ENCODE measurements at places on chromosomes 3 and 15.

DNA sequence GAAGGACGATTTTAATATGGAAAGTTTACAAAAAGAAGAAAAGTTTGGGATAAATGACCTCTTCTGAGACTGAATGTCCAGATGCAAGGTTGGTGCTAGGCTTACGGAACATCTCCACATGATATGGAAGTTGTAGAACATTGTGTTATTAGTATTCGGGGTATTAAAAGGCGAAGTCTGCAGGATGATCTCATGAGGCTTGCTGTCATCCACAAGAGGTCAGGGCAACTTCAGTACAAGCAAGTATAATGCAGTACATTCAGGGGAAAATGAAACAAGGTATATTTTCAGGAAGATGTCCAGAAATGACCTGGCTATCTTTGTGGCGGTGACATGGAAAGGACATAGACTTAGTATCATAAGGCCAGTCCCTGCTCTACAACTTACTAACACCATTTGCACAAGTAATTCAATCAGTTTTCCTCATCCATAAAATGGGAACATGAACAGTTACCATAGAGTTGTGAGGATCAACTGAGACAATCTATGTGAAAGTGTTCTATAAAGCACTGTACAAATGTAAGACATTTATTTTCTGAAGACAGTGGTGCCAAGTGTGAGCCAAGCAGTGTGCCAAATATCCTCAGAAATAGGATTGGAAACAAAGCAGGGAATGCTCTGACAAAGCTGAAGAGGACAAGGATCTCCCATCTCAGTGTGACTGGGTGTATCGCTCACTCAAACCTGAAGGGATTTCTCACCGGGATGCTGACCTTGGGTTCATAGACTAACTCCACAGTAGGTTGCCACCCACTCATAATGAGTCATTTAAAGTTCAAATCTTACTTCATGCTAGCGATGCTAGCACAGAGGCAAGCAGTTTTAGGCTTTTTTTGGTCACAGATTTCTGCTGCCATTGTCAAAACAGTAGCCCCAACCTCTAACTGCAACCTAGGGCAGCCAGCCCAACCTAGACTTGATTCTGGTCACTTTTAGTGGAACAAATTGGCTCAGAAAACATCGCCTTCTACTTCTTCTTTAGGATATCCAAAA is 118.3 kb downstream of the TIGIT start:
- H3K36me3 ChIP-seq = peaks cover 3% of the 10 kb centered on the region
- H3K27ac ChIP-seq = no peak overlapping the region
- H3K4me3 ChIP-seq = no peak overlapping the region
- H3K4me1 ChIP-seq = peaks cover 14% of the 10 kb centered on the region
- H3K27me3 ChIP-seq = no peaks in the 10 kb centered on the region
- DNase-seq = no peak

GRCh38 chr3:122014741-122015140 is 7.3 kb downstream of the ILDR1 start:
- H3K27ac ChIP-seq = no peak overlapping the region
- peaks cover 12% of the 10 kb centered on the region for H3K27me3 ChIP-seq
- H3K36me3 ChIP-seq = no peaks in the 10 kb centered on the region
- no peak for DNase-seq

GRCh38 chr15:82995938-82996337 is 9.9 kb downstream of the RAMAC start:
- DNase-seq = no peak
- H3K27ac ChIP-seq = no peak overlapping the region
- H3K4me3 ChIP-seq = no peak overlapping the region
- no peaks in the 10 kb centered on the region for H3K27me3 ChIP-seq
- peaks cover 15% of the 10 kb centered on the region for H3K4me1 ChIP-seq
- H3K36me3 ChIP-seq = peaks cover 4% of the 10 kb centered on the region

- peaks cover 65% of the 10 kb centered on the region for H3K27me3 ChIP-seq
- no peak overlapping the region for H3K4me3 ChIP-seq
- no peaks in the 10 kb centered on the region for H3K36me3 ChIP-seq
- H3K4me1 ChIP-seq = no peaks in the 10 kb centered on the region
- no peak for DNase-seq
- no peak overlapping the region for H3K27ac ChIP-seq
Observed at GRCh38 chr15:39510001-39510701, 70.7 kb upstream of the THBS1 start.

DNA sequence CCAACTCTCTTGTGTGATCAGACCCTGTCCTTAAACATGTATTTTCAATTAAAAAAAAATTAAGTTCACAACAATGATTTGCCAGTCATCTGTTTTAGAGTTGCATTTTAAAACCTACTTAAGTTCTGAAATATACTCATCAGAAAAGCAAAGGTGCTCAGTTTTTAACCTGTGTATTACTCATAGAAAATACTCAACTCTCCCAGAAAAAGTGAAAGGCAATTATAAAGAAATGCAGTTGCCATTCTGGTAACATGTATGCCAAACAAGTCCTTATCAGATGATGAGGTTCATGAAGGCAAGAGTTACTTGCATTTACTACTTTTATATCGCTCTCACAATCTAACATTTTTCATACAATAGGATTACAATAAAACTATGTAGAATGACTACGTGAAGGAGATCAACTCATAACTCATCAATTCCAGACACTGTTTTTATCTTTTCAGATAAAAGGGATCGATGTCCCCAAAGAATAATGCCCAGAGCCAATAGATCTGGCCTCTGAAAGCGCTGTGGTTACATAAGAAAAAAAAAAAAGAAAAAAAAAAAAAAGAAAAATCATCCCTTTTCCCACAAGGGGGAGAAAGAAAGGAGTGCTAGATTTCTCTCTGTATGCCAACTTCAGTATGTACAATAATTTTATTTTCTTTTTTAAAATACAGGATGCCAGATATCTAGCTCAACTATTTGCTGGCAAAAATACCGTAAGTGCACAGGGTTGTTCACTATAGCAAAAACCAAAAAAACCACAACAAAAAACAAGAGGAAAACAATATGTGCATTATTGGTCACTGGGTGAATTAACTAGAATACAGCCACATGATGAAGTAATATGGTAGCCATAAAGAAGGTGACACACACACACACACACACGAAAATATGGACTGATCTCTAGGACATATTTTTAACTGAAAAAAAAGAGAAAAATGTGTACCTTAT is 137.4 kb downstream of the NR1I2 start:
- no peak overlapping the region for H3K4me3 ChIP-seq
- H3K36me3 ChIP-seq = peaks cover 13% of the 10 kb centered on the region
- peak overlapping the region; percentile 55 for H3K27ac ChIP-seq
- no peak for DNase-seq

- H3K27me3 ChIP-seq = no peaks in the 10 kb centered on the region
- H3K4me1 ChIP-seq = no peaks in the 10 kb centered on the region
- no peak overlapping the region for H3K4me3 ChIP-seq
- no peaks in the 10 kb centered on the region for H3K36me3 ChIP-seq
Observed at GRCh38 chr3:168620854-168621253, 525.1 kb upstream of the GOLIM4 start.

DNA sequence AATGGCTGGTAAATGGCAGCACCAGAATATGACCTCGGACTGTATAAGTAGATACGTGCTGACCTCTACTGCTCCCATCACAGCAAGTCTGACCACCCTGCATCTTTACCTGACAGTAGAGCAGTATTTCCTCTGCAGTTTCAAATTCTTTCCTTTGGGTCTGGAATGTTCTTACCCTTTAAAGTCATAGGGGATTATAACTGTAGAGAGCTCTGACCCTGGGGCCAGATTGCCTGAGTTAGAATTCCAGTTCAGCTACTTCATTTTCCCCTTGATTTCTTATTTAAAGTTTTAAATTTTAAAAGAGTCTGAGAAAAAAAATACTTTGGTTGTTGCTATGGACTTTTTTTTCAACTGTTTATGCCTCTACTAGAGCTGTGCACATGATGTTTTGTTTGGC is 237.7 kb downstream of the NR1D2 start:
- DNase-seq = no peak
- H3K4me1 ChIP-seq = no peaks in the 10 kb centered on the region
- no peaks in the 10 kb centered on the region for H3K36me3 ChIP-seq
- H3K27me3 ChIP-seq = no peaks in the 10 kb centered on the region
- no peak overlapping the region for H3K27ac ChIP-seq

DNA sequence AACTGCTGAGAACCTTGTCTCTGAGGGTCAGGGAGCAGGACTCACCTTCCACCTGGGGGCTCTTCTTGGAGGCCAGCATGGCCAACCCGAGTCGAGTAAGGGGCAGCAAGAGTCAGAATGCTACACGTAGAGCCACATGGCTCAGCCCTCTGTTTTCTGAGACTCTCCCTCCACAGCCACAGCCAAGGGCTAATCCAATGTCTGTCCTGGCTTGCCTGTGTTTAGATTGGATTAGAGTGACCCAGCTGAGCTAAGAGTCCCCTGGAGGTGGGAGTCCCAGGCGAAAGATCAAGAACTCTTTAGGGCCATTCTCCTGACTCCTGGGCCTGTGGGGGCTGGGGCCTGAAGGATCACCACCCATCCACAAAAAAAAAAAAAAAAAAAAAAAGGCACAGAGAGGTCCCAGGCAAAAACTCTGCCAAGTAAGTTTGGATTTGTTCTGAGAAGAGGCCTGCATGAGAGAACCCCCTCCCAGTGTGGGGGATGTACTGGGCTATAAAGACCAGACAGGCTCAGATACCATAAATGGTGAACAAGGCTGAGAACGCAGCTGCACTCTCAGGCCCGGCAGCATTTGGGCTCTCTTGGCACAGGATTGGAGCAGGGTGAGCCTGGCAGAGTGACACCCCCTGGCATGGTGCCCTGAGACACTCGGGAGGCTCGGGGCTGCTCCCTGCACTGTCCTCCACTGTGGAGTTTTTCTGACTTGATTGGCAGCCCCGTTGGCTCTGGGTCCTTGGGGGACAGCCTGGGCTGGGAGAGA is 88.0 kb upstream of the OSBPL11 start:
- H3K4me1 ChIP-seq = no peaks in the 10 kb centered on the region
- H3K27me3 ChIP-seq = peaks cover 11% of the 10 kb centered on the region
- no peak for DNase-seq
- peaks cover 5% of the 10 kb centered on the region for H3K36me3 ChIP-seq

DNA sequence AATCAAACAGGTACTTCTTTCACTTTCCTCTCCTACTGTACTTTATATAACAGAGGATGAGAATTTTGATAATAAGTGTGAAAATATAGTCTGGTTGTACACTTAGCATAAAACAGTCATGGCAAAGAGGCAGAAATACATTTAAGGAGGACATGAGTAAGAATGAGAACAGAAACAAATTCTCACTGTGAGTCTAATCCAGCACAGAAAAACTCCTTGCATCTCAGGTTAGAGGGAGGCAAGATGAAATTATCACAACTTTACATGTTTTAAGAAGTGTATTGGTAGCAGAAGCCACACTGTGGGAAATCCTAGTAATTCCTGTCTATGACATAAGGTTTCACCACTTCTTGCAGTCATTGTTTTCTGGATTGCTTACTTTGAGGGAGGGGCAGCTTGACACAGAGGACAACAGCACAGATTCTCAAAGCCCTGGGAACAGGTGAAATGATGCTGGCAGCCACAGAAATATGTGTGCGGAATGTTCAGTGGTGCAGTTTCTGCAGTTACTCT is 733.6 kb upstream of the GBE1 start:
- DNase-seq = no peak
- H3K27ac ChIP-seq = no peak overlapping the region
- H3K4me3 ChIP-seq = no peak overlapping the region
- H3K36me3 ChIP-seq = no peaks in the 10 kb centered on the region

- no peak overlapping the region for H3K4me3 ChIP-seq
- H3K27me3 ChIP-seq = peaks cover 46% of the 10 kb centered on the region
- no peak overlapping the region for H3K27ac ChIP-seq
- DNase-seq = no peak
- H3K36me3 ChIP-seq = no peaks in the 10 kb centered on the region
Observed at GRCh38 chr3:18900994-18901393, 247.3 kb upstream of the KCNH8 start.

DNA sequence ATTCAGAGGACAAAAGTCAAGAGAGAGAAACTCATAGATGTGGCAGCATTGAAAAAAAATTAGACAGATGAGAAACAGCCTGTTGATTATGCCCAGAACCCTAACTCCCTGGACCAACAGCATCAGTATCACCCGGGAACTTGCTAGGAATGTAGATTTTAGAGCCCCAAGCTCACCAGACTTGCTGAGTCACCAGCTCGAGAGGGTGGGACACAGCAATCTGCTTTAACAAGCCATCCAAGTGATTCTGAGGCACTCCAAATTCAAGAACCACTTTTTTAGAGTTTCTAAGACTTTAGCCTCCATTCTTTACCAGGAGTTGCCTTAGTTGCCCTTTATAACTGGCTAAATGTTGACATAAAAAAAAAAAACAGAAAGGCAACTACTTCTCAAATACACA is 70.9 kb downstream of the CGGBP1 start:
- no peak overlapping the region for H3K4me3 ChIP-seq
- no peak for DNase-seq
- no peak overlapping the region for H3K27ac ChIP-seq

DNA sequence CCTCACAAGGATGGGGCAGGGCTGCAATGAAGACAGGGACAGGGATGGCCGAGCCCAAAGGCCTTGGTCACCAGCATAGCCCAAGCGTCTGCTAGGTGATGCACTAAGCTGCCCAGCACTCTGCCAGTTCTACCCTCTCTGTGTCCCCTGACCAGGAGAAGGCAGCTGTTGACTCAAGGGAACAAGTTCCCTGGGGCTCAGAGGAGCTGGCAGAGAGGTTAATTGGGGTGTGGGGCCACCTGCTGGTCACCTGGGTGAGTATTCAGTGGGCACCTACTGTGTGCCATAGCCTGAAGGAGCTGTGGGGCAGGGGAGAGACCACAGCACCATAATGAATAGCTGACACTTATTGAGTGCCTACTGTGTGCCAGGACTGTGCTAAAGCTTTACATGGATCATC is 22.0 kb upstream of the DOCK3 start:
- H3K4me1 ChIP-seq = no peaks in the 10 kb centered on the region
- no peak overlapping the region for H3K4me3 ChIP-seq
- H3K27ac ChIP-seq = no peak overlapping the region
- H3K36me3 ChIP-seq = peaks cover 4% of the 10 kb centered on the region
- no peaks in the 10 kb centered on the region for H3K27me3 ChIP-seq
- DNase-seq = peak; percentile 36

- H3K4me1 ChIP-seq = no peaks in the 10 kb centered on the region
- H3K27me3 ChIP-seq = peaks cover 14% of the 10 kb centered on the region
- no peak overlapping the region for H3K27ac ChIP-seq
- H3K36me3 ChIP-seq = no peaks in the 10 kb centered on the region
- no peak overlapping the region for H3K4me3 ChIP-seq
- DNase-seq = no peak
Observed at GRCh38 chr15:83858820-83859505, 205.0 kb downstream of the ADAMTSL3 start.

- H3K36me3 ChIP-seq = no peaks in the 10 kb centered on the region
- H3K4me1 ChIP-seq = no peaks in the 10 kb centered on the region
- H3K4me3 ChIP-seq = no peak overlapping the region
- DNase-seq = no peak
- H3K27ac ChIP-seq = no peak overlapping the region
Observed at GRCh38 chr15:57878573-57878972, 172.1 kb downstream of the POLR2M start.

GRCh38 chr3:136196064-136196400 is at the start of gene MSL2:
Gene MSL2, minus strand, starts transcription at chr3:136196335. Its CDS starts 1,222 bp downstream, at chr3:136195113.
- H3K36me3 ChIP-seq = peaks cover 48% of the 10 kb centered on the region
- peak within 1 kb of the TSS; percentile 99 for H3K27ac ChIP-seq
- H3K27me3 ChIP-seq = no peaks in the 10 kb centered on the region
- DNase-seq = no peak

- H3K4me3 ChIP-seq = no peak overlapping the region
- DNase-seq = no peak
- peaks cover 2% of the 10 kb centered on the region for H3K36me3 ChIP-seq
- H3K27ac ChIP-seq = no peak overlapping the region
- H3K27me3 ChIP-seq = no peaks in the 10 kb centered on the region
Observed at GRCh38 chr15:89714775-89715174, 24.2 kb downstream of the WDR93 start.
